ENCODE measurements at places on chromosomes 16 and 17.
A peak's percentile ranks its signal among the peaks of the same experiment; 100 is the strongest.

DNA sequence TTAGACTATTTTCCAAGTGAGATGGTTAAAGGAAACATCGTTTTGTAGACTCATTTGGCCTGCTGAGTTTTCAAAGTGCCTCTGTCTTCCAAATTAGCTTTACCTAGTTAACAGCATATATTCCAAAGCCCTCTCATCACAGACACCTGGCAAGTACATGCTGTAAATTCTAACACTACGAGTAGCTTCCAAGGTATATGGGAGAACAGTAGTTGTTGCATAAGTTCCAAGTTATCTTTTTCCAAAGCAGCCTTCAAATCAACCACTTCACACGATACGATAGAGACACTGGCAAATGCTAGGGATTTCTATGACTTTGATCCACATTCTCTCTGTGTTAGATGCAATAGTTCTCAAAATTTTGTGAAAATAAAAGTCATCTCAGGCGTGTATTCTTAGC is 299.3 kb downstream of the CNTNAP4 start:
- no peak for DNase-seq

- DNase-seq: no peak
Observed at GRCh38 chr17:6910987-6911603, 79.6 kb upstream of the TEKT1 start.

GRCh38 chr16:56576585-56577299 is 11.9 kb downstream of the MT4 start:
- DNase-seq: no peak

GRCh38 chr17:39208893-39209292 is 8.8 kb downstream of the RPL19 start:
- DNase-seq: no peak

GRCh38 chr16:74758801-74759200 is 15.8 kb downstream of the FA2H start:
- DNase-seq: no peak

GRCh38 chr17:10171122-10171571 is 27.3 kb downstream of the GAS7 start:
- DNase-seq: peak; percentile 85

Measured in skin of body (tissue), 3 donors.